ENCODE measurements at places on chromosomes 5 and 9. TPM values are rescaled to one million over a fixed set of nuclear protein-coding genes. Genes with fewer than 3 reads are reported as not detected.

GLRA1 gene
- total RNA-seq: not detected

FCN1 gene
- total RNA-seq: 10.5 TPM

SLC25A2 gene
- total RNA-seq: 0.54 TPM

MYMK gene
- total RNA-seq: not detected

RGS7BP gene
- not detected for total RNA-seq

WHRN gene
- 5.4 TPM for total RNA-seq

TLE1 gene
- 2.7 TPM for total RNA-seq

INSL4 gene
- not detected for total RNA-seq

LCN15 gene
- total RNA-seq: not detected

SPATA31C1 gene
- total RNA-seq: under 0.01 TPM

EMB gene
- total RNA-seq: 32.0 TPM

PCDHAC2 gene
- total RNA-seq: under 0.01 TPM

ABLIM3 gene
- 0.27 TPM for total RNA-seq

FAM81B gene
- total RNA-seq: 1.9 TPM

MZB1 gene
- 90.8 TPM for total RNA-seq

NR6A1 gene
- 9.4 TPM for total RNA-seq

SPINK14 gene
- not detected for total RNA-seq

OBP2B gene
- not detected for total RNA-seq

RFK gene
- total RNA-seq: 20.7 TPM

KIF20A gene
- total RNA-seq: 2.4 TPM

MARCOL gene
- total RNA-seq: not detected

ZNF883 gene
- total RNA-seq: 1.1 TPM

CTSV gene
- under 0.01 TPM for total RNA-seq

IL5 gene
- total RNA-seq: not detected

JAK2 gene
- 7.8 TPM for total RNA-seq

NR5A1 gene
- 0.54 TPM for total RNA-seq

PTPN3 gene
- under 0.01 TPM for total RNA-seq

BARHL1 gene
- not detected for total RNA-seq

RXRA gene
- total RNA-seq: 27.7 TPM

PCDHB4 gene
- total RNA-seq: under 0.01 TPM

ADAMTSL2 gene
- under 0.01 TPM for total RNA-seq

MUSK gene
- total RNA-seq: not detected

PSAT1 gene
- 0.27 TPM for total RNA-seq

AFAP1L1 gene
- 1.9 TPM for total RNA-seq

TLX3 gene
- not detected for total RNA-seq

IL11RA gene
- total RNA-seq: 11.8 TPM

NIPSNAP3A gene
- total RNA-seq: 38.8 TPM

SURF4 gene
- 196 TPM for total RNA-seq

CCNI2 gene
- total RNA-seq: 0.27 TPM

FSD1L gene
- total RNA-seq: 1.6 TPM

PLPP7 gene
- total RNA-seq: 5.9 TPM

NOXA1 gene
- 4.6 TPM for total RNA-seq

TRPM6 gene
- total RNA-seq: under 0.01 TPM

NME5 gene
- total RNA-seq: 0.27 TPM

CNTNAP3 gene
- not detected for total RNA-seq
